ENCODE measurements at places on chromosomes 4 and X.

GRCh38 chr4:3486541-3487540 is 23.7 kb downstream of the DOK7 start:
- no peak for DNase-seq

DNA sequence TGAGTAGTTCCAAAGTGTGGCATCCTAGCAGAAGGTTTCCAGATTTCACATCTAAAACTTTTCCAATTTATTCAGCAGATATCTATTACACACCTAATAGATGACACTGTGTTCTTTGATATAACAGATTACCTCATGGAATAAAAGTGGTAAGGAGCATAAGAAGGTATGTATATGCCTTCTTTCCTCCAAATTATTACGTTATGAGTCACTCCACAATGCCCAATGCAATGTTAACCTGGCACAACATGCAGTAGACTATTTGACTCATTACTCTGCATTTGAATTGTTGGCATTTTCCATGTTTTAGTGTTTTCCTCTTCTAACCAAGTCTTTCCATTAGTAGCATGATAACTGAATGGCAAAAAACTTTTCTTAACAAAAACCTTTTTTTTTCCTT is 383.6 kb downstream of the ADGRL3 start:
- DNase-seq, result no peak

DNA sequence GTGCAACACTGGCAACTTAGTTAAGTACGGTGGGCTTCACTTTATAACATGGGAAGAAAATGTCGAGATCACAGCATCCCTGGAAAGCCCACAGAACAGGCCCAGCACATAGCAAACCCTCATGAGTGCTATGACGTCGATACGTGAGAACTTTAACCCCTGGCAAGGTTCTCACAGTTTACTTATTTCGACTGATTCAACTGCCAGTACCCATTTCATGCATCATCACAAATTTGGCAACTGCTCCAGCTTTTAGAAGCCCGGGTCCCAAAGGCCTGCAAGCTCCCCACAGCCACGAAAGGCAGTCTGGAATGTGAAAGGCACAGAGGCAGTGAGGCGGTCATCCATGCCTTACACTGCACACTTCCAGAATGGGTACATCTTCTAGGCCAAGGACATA is 41.2 kb downstream of the RELL1 start:
- no peak for DNase-seq

- no peak for DNase-seq
These were observed 26.9 kb upstream of the PPP2R3B start for GRCh38 chrX:413322-414201.

DNA sequence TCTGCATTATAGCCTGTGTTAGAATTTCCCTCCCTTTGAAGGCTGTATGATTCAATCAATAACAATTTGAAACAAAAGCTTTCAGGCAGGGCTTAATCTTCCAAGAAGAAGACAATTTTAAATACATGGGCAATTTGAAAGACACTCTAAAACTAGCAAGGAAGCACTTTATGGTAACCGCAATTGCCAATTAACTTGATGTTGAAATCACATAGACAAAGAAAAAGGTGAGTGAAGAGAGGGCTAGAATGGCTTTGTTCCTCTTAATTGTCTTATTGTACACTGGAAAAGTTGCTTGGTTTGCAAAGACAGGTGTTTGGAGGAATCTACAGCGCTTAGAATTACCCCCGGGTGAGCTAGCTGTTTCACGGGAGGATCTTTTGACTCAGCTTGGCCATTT is 74.4 kb upstream of the PRKX start:
- DNase-seq, result no peak

Measured in activated T-cell treated with anti-CD3 and anti-CD28 coated beads, Interleukin-2, amount 50 U/mL, for 72 hours (primary cell).